ENCODE measurements at places on chromosomes 1 and 21.

- DNase-seq, result no peak
Observed at GRCh38 chr21:35284199-35284598, 235.1 kb upstream of the RUNX1 start.

GRCh38 chr1:246794048-246794827 lies 70.0 kb downstream of the SCCPDH start:
- DNase-seq, result no peak

GRCh38 chr1:26210147-26210870 lies 19.9 kb downstream of the CATSPER4 start:
- no peak for DNase-seq

GRCh38 chr1:115654125-115654524 lies 12.4 kb downstream of the VANGL1 start:
- peak; percentile 64 for DNase-seq
